Motor neuron (in vitro differentiated cells): ENCODE measurements at places on chromosomes 2 and 18. TPM values are rescaled to one million over a fixed set of nuclear protein-coding genes. Genes with fewer than 3 reads are reported as not detected.

Gene TNFAIP6
- total RNA-seq, result not detected in 2 replicates

DNA sequence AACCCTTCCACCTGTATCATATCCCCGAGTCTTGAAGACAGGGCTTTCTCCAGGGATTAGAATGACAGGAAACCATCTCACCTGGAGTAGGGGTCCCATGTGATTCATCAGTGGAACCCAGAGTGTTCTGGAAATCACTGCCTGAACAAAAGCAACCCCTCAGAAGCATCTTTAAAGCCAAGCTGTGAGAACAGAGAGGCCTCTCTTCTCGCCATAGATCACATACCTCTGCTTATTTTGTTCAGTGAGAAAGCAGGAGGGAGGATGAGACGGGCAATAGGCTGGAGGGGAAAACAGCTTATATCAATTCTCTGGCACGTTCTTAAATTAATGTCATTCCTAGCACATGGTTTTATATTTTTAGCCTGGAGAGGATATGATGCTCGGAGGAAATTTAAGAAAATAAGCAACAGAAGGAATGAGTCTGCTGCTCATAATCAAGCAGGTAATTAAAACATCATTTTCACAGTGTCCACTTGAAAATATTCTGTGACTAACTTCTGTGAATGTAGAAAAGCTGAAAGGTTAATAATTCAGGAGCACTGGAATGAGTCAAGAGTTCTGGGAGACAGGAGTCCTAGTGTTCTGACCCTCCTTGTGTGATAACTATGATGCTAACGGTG, 213.6 kb upstream of the SP5 start:
- no peak for ATAC-seq

Gene ALK
- 3.0 and 3.9 TPM in 2 replicates for total RNA-seq

DNA sequence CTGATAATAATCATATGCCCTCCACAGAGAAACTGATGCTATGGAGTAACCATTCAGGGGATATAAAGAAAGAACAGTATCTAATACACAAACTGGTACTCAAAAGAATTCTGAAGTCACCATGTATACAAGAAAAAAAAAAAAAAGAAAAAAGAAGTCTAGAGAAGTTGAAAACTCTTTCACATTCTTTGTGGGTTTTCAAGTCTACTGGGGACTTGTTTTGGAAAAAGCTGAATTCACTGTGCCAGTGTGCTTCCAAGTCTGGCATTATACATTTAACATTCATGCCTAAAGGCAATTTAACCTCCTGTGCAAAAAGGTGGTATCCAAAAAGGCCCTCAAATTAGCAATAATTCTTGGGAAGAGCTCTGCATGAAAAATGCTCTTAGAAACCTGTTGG, 94.8 kb upstream of the ITGB6 start:
- ATAC-seq, result no peak

DNA sequence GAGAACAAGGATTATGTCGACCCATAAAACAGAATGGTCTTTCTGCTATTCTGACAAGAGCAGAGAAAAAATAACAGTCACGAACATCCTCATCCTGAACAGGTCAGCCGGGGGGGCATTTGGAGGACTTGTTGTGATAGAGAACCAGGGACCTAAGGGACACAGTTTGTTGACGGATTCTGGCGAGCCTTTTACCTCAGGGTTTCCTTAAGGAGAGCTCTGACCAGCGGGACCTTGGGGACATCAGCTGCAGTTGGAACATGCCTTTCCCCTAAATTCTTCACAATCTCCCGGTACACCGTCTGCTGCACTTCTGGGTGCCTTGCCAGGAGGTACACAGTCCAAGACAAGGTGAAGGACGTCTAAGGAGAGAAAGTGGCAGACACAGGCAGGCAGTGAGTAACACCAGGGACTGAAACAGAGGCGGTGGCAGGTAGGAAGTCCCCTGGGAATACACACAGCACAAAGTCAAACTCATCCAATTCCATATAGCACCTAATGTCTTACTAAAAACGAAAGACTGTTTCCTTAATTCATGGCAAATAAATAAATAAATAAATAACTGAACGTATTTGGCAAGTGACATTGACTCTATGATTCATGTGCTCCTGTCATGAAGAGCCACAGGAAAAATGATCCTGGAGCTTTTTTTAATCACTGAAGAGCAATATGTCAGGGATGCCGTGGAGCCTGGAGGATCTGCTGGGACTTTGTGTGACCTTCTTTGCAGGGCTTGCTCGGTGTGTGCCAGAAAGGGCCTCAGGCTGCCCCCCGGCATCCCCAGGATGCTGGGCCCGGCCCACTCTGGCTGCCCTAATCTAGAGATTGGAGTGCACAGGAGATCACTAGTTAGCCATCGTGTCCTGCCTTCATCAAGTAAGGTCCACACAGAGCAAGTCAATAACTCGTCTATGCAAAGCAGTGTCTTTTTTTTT, 24.7 kb downstream of the CYP27C1 start:
- no peak for ATAC-seq

Gene EIF4E2
- total RNA-seq, result 49.0 and 52.0 TPM in 2 replicates

GRCh38 chr2:187084524-187084923, 235.6 kb upstream of the ZSWIM2 start:
- no peak for ATAC-seq

- no peak for ATAC-seq
Measured at GRCh38 chr18:54267701-54268100, 1.6 kb upstream of the POLI start.

GRCh38 chr18:12049978-12050811, 43.4 kb upstream of the ANKRD62 start:
- ATAC-seq, result no peak

DNA sequence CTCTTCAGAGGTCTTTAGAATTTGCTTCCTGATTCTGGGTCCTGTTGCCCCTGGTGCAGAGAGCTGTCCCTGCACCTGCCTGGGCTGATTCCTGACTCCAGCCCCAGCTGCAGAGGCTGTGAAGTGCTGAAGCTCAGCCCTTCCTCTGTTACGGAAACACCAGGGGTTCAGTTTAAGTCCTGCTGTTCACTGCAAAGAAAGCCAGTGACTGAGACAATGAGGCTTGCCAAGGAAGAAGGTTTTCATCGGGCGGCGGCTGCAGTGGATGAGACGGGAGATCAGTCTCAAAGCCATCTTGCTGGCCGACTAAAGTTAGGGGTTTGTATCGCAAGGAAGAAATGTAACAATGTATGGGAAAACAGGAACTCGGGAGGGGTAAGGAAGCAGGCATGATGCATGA, 142.4 kb upstream of the ZNF236 start:
- ATAC-seq, result peak; percentile 33

Gene TBC1D8
- total RNA-seq, result 10.4 and 11.8 TPM in 2 replicates

DNA sequence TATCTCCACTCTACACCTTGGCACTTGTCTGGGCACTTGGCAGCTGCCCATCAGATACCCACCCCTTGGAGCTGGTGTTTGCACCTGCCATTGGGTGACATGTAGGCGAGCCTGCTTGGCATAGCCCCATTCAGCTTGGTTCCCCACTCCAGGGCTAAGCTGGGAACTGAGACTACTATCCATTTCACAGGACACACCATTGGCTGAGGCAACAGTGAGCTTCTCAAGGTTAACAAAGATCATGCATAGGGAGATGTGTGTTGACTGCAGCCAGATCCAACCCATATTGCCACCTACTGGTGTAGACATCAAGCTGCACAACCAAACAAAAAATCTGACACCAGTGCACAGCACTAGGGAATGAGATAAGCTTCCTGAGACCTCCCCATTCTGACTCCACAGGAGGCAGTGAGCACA, 1389.8 kb upstream of the TMEFF2 start:
- ATAC-seq, result peak; percentile 10

Gene GCG
- not detected in 2 replicates for total RNA-seq

DNA sequence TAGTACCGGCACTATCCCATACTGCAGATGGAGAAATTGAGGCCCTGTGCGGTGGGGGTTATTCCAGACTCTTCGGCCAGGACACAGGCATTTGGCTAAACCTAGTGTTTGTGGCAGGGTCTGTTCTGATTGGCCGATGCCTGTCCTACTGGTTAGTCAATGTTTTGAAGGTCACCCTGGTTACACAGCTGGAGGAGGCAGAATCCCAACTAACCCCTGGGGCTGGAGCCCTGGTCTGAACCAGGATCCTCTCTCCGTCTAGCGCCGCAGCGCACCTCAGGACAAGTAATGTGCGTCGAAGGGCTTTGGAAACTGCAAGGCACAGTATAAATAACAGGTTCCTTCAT, 19.4 kb downstream of the TEX44 start:
- no peak for ATAC-seq

- ATAC-seq, result no peak
Measured at GRCh38 chr2:27138111-27138510, 1.1 kb downstream of the PRR30 start.

Gene IL36G
- total RNA-seq, result not detected in 2 replicates

DNA sequence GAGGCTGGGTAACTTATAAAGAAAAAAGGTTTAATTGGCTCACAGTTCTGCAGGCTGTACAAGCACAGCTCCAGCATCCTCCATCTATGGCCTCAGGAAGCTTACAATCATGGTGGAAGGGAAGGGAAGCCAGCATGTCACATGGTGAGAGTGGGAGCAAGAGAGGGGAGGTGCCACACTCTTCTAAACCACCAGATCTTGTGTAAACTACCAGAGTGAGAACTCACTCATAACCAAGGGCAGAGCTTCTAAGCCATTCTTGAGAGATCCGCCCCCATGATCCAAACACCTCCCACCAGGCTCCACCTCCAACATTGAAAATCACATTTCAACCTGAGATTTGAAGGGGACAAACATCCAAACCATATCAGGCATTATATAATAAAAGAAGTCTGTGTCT, 121.6 kb upstream of the CDC42EP3 start:
- no peak for ATAC-seq

GRCh38 chr2:51722311-51722710, 690.4 kb upstream of the NRXN1 start:
- ATAC-seq, result no peak

GRCh38 chr2:70655786-70656185, 102.2 kb upstream of the TGFA start:
- ATAC-seq, result no peak

- peak; percentile 75 for ATAC-seq
Measured at GRCh38 chr18:12074736-12075135, 18.9 kb upstream of the ANKRD62 start.

Gene NEB
- 3.1 and 3.4 TPM in 2 replicates for total RNA-seq

- no peak for ATAC-seq
Measured at GRCh38 chr2:160434254-160434948, 59.2 kb downstream of the RBMS1 start.

DNA sequence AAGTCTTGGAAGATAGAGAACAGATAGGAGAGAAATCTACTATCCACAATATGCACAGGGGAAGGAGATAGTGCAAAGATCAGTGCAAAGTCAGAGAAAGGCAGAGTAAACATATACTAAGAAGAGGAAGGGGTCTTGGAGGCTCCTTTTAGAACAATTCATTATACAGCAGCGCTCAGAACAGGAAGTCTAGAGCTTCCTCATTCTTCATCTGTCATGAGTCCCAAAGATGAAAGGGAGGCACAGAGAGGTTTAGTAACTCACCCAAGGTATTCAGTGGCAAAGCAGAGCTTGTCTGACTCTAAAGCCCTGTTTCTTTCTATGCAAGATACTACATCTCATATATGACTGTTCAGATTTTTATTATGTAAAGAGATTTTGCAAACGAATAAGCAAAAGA, 1.4 kb downstream of the SP110 start:
- ATAC-seq, result no peak

- ATAC-seq, result no peak
Measured at GRCh38 chr2:146867477-146867986, 977.3 kb upstream of the ACVR2A start.
